Fibroblast of the aortic adventitia (primary cell): ENCODE measurements at places on chromosomes 12 and 14.

GRCh38 chr14:71645656-71646055 is 286.6 kb upstream of the RGS6 start:
- DNase-seq, result peak; percentile 20

DNA sequence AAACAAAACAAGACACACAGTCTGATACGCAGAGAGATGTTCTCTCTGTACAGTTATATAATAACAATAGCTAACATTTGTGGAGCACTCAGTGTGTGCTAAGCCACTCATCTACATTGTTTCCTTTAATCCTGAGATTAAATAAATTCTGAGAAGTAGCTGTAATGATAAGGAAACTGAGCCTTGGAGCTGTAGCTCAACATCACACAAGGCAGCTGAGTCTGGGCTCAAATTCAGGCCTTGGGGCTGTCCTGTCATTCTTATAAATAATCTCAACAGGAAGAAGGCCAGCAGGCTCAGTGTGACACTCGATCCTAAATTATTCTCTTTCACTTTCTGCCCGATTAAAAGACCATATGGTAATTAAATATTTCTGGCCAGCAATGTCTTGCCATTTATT is 24.5 kb downstream of the CDKN1B start:
- peak; percentile 25 for DNase-seq

GRCh38 chr12:113874999-113875561 is 91.0 kb downstream of the RBM19 start:
- peak; percentile 26 for DNase-seq

DNA sequence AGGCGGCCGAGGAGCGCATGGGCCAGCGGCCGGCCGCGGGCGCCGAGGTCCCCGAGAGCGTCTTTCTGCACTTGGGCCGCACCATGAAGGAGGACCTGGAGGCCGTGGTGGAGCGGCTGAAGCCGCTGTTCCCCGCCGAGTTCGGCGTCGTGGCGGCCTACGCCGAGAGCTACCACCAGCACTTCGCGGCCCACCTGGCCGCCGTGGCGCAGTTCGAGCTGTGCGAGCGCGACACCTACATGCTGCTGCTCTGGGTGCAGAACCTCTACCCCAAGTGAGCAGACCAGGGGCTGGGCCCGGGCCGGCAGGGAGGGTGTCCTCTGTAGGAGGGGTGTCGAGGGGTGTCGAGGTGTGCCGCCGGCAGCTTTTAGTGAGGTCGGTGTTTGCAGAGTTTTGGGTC is 4.1 kb downstream of the TNFAIP2 start:
- DNase-seq, result no peak

DNA sequence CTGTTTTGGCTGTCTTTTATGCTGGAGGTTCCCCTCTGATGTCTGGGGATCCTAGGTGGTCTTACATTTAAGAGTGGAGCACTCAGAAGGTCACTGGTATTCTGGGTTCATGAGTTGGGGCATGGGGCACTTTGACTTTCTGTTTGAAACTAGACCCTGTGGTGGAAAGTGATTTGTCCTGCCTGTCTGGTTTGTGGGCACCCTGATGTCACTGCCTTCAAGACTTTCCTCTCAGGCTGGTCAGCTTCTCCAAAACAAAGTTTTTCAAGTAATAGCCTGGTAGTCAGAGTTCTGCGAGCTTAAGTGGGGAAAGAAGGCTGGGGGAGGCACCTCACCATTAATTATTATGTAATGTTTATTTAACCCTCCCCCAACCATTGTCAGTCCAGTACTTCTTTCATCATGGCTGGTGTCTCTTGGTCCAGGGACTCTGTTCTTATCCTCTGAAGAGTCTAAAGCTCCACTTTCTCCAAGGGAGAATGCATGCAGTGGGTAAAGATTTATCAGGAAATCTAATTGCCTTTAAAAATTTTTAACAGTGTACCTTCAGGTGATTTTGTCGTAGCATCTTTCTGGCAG is 35.3 kb downstream of the ZC3H14 start:
- no peak for DNase-seq

DNA sequence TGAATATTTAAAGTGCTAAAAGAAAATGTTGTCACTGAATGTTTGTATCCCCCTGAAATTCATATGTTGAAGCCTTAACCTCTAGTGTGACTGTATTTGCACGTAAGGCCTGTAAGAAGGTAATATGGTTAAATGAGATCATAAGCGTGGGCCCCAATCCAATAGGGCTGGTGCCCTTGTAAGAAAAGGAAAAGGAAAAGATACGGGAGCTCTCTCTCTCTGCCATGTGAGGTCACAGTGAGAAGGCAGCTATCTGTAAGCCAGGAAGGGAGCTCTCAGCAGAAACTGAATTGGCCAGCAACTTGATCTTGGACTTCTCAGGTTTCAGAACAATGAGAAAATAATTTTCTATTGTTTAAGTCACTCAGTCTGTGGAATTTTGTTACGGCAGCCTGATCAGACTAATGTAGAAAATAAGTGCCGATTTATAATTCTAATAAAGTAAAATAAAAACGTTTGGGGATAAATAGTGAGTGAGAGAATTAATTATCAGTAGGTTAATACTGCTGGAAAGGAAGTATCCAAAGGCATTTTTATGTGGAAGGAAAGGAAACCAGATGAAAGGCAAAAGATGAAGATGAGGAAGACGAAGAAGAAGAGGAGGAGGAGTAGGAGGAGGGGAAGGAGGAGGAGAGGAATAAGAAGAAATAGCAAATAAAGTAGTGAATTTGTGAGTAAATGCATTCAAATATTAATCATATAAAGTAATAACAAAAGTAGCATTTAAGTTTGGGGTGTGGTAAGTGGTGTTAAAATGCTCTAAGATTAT is 188.5 kb upstream of the KRR1 start:
- DNase-seq, result peak; percentile 79

DNA sequence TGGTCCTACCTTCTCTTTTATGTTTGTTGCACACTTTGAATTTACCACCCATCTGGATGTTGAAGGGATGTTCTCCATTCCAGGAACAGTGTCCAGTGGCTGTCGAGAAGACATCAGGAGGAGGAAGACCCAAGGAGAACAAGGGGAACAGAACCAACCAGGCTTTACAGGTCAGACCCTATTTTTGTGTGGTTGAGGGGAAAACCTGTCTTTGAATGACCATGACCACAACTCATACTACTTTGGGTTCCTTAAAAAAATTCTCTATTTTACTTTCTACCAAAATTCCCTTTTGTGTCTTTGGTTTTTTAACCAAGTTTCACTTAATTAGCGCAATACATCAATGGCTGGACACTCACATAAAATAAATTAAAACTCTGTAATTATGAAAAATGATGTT is 78.7 kb downstream of the PLXNC1 start:
- no peak for DNase-seq

DNA sequence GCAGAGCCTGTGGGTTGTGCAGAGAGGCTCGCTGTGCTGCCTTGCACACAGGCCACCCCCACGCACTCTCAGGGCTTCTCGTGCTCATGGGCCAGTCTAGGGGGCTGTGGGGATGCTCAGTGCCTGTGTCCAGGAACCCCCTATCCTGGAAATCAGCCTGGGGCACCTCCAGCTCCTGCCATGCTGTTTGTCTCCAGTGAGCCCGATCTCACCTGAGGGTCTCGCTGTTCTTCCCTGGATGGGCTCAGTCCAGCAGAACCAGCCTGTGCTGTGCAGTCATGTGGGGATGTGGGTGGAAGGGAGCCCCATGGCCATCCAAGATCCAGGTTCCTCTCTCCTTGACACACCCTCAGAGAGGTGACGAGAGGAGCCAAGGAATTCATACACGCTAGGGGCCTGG is 26.7 kb downstream of the SERPINA1 start:
- no peak for DNase-seq

DNA sequence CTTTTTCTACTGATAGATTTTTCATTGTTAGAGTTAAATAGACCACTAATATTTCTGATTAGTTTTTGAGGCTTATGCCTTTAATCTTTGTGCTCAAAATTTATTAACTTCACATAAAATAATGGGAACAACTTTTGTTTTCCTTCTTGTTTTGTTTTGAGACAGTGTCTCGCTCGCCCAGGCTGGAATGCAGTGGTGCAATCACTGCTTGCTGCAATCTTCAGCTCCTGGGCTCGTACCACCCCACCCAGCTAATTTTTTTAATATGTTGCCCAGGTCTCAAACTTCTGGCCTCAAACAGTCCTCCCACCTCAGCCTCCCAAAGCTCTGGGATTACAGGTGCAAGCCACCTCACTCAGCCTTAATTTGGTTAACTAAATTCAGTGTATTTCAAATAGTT is 16.8 kb downstream of the SCFD1 start:
- no peak for DNase-seq

- DNase-seq, result no peak
Observed at GRCh38 chr14:69895109-69895508, 15.9 kb downstream of the SMOC1 start.

DNA sequence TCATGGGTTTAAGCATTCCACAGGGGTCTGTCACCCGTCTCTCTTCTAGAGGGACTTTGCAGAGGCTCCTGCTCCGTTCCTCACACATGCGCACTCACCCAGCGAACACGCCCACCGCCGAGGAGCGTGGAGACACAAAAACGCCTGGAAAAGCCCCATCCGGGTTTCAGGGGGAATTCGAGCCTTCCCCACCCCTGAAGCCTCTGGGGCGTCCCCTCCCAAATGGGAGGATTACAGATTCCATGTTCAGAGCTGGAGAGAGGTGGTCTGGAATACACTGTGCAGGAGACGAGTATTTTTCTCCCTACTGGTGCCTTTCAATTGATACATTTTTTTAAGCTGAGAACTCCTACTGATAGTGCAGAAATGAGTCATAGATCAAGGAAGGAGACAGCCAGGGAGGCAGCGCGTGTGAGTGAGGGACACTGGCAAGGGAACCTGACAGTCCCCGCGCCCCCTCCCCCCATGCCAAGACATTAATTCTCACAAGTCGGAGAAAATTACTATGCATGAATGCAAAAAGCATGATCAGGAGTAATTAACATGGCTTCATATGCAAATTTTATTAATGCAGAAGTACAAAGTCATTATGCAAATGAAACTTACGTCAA is 36.9 kb downstream of the BCL11B start:
- no peak for DNase-seq

DNA sequence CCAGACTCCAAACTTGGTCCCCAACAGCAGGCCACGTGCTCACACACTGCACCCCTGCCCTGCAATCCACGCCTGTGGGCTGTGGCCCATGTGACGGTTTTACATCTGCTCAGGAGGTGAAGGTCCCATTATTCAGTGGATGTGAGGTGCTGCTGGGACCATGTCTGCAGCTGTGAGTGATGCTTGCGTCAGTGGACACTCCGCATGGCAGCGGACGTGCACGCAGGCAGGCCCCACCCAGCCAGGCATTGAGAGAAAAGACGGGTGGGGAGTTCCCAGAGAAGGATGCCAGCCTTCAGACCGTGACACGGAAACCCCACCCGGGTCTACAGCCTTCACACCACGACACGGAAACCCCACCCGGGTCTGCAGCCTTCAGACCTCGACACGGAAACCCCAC is 67.6 kb downstream of the NOC4L start:
- DNase-seq, result no peak

GRCh38 chr12:1367331-1368291 is 226.8 kb downstream of the FBXL14 start:
- no peak for DNase-seq

- peak; percentile 3 for DNase-seq
Observed at GRCh38 chr12:109053382-109054123, 1.2 kb downstream of the USP30 start.

DNA sequence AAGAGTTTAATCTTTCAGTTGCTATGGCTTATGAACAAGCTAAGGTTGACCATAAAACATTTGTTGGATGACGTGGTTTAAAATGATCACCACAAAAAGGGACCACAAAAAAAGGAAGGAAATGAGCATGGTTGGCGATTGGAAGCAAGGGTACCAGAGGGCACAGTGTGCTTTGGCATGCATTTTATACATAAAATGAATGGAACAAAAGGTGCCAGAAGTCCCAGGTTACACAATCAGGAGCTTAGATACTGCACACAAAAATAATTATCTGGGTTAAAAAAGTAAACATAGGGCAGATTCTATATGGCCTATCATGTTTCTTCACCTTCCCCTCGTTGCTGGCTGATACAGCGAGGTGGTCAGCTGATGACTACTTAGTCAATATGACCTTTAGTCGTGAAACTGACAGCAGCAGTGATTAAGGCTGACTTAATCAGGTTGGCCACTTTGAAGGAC is 50.7 kb downstream of the ZC3H14 start:
- peak; percentile 18 for DNase-seq

DNA sequence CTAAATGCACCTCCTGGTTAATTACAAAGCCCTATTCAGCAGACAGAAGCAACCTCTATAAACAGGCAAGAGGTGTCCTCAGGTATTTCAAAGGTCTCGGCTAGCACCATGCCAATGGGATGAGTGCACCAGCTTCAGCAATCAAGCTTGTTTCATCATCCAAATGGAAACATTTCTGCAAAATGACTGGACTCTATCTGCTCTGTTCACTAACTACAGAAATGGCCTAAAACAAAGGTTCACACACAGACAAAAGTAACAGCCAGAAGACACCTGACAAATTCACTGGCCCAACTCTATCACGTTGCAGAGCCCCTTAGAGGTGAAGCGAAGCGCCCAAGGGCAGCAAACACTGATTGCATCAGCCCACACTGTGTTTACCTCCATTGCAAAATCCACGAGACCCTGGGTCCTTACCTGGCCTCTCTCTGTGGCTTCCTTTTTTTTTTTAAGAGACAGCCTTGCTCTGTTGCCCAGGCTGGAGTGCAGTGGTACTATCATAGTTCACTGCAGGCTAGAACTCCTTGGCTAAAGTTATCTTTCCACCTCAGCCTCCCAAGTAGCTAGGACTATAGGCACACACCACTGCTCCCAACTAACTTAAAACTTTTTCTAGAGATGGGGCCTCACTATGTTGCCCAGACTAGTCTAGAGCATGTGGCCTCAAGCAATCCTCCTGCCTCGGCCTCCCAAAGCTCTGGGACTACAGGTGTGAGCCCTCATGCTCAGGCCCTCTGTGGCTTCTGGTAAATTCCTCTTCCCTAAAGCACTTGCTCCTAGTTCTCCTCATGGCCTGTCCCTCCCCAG is 8.5 kb upstream of the SYNE3 start:
- no peak for DNase-seq

GRCh38 chr14:90788031-90788430 is 28.2 kb downstream of the TTC7B start:
- no peak for DNase-seq

DNA sequence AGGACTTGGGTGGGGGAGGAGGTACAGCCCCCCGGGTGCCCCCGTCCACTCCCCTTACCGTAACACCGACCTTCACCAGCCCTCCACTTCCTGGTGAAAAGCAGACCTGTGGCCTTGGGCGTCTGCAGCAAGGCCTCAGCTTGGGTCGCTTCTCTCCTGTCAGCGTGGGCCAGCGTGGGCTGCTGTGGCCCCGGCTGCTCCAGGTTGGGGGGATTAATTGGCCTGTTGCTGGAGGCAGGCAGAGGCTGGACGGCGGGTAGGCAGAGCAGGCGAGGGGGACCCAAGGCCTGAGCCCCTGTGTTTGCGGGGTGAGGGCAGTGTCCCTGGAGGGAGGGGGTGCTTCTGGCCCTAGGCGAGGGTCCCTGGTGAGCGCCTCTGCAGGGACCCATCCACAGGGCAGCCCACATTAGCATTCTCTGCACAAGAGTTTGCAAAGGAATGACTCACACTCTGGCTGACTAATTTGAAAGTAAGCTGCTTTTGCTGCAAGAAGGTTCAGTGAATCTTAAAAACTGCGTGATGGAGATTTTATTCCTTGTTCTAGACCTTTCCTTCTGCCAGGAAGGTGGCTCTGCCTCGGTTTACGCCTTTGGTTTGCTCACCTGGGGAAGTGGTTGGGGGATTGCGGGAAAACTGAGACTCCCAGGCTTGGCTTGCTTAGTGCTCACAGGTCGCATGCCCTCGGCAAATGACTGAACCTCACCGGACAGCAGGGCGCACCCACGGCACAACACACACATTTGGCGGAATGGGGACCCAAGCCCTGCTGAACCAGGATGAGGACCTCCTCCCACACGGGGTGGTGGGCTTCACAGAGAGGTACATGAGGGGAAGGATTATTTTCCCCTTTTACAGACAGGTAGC is 37.9 kb upstream of the DLK1 start:
- peak; percentile 60 for DNase-seq

- DNase-seq, result no peak
Observed at GRCh38 chr14:70660967-70661893, 19.5 kb downstream of the TTC9 start.
